NCI-H2081 (cell line): ENCODE measurements at places on chromosomes 6 and 20.

DNA sequence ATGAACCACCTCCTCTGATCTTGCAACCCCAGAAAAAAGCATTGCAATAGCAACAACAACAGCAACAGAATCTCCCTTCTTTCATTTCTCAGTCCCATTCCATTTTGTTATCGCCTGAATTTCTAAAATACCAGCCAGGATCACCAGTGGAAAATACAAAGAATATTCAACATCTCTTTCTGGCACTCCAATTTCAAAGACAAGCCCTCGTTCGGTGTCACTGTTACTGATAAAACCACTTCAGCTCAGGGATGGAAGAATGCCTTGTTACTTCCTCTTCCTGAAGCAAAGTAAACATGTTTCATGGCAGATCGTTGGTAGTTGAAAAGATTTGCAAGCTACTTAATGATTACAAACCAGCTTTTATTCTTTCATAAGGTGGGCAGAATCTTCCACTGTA lies 94.0 kb upstream of the SPTLC3 start:
- no peak for DNase-seq

- DNase-seq = no peak
Observed at GRCh38 chr6:105898286-105898685, 187.8 kb upstream of the PRDM1 start.

- DNase-seq = no peak
Observed at GRCh38 chr6:43951063-43951755, 176.0 kb downstream of the MRPL14 start.

DNA sequence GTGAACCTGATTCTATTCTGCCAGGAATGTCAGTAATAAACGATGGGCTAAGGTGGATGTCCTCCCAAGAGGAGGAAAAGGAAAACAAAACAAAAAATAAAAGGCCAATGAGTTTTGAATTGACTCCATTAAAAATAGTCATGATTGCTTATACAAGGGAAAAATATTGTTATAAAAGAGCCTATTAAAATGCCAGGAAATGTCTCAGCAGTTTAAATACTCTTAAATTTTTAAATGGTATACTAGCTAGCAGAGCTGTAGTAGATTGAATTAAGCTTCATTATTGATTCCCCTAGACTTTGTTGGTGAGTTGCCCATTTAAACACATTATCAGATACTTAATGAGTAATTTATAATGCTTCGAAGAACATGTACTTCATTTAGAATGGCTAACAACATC lies 990.9 kb upstream of the GJE1 start:
- no peak for DNase-seq

DNA sequence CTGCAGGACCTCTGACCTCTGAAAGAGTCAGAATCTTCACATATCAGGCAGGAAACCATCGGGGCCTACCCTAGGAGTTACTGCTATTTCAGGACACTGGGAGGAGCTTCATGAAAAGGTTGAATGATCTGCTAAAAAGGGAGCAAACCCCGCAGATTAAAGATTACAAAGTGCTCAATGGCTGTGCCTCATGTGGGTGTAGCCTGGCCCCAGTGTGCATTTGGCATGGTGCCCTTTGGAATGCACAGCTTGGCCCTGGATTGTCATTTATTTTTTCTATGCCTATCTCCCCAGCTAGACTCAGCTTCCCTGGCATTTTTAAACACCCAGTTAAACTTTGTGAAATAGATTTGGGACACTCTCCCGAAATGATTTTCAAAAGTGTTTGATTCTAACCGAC lies 368.5 kb upstream of the SPTLC3 start:
- DNase-seq = no peak

DNA sequence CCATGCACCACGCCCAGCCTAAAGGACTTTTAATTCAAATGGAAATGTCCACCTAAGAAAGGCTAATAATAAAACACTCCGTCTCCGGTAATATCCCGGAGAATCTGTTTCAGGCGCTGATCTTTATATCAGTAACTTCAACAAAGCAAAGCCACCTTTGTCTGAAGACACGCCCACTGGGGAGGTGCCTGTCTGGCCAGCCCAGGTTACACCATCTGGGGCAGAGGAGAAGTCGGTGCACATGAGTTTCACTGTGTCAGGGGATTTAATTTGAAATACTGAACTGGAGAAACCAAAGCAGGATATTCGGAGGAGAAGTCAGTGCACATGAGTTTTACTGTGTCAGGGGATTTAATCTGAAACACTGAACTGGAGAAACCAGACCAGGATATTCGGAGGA lies 9.4 kb downstream of the SERPINB6 start:
- DNase-seq = no peak

DNA sequence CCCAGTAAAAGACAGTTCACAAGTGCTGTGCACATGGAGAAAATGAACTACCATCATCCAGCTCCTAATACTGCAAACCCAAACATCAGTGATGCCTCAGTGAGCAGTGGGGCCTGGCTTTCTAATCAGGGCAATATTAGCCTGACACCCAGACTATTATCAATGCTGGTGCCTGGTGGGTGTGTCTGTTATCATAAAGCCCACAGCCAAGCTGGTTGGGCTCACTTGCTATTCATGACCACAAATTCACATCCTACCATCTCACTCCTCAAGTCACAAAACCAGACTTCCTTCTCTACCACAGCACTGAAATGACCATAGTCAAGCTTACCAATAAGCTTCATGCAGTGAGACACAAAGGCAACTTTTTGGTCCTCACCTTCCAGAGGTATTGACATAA lies 180.8 kb upstream of the PLN start:
- DNase-seq = no peak

- DNase-seq = no peak
Observed at GRCh38 chr6:32625137-32625536, 12.1 kb upstream of the HLA-DQA1 start.

DNA sequence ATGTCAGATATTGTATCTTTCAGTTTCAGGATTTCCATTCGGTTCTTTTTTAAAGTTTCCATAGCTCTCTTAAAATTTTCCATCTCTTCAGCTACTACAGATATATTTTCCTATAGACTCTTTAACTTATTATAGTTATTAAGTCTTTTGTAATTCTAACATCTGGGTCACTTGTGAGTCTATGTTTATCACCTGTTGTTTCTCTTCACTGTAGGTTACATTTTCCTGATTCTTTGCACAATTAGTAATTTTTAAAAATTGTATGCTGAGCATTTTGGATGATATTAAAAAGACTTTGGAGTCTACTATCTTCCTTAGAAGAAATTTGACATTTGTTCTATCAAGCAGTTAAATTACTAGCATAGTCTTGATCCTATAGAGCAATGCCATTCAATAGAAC lies 140.7 kb downstream of the QRSL1 start:
- DNase-seq = no peak

GRCh38 chr6:168498161-168498843 lies 57.3 kb downstream of the SMOC2 start:
- no peak for DNase-seq

GRCh38 chr20:49985617-49986016 lies 2.8 kb downstream of the SNAI1 start:
- DNase-seq = no peak

DNA sequence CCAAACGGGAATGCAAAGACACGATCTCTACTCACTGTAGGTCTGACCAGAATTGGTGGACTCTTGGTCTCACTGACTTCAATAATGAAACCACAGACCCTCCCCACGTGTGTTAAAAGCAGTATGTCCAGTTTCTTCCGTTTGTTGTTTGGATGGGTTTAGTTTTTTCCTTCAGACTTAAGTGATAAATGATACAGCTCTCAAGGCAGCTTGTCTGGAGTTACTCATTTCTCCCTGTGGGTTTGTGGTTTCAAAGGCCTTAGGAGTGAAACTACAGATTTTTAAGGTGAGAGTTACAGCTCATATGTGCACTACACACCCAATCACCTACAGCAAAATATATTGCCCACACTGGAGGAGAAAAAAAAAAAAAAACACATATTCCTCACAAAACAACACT lies 86.7 kb upstream of the STMND1 start:
- no peak for DNase-seq

GRCh38 chr20:43983359-43983758 lies 68.7 kb downstream of the TOX2 start:
- no peak for DNase-seq

GRCh38 chr20:36202891-36203338 lies 33.4 kb upstream of the AAR2 start:
- peak; percentile 66 for DNase-seq

GRCh38 chr6:163711615-163712565 lies 297.4 kb downstream of the QKI start:
- DNase-seq = no peak

DNA sequence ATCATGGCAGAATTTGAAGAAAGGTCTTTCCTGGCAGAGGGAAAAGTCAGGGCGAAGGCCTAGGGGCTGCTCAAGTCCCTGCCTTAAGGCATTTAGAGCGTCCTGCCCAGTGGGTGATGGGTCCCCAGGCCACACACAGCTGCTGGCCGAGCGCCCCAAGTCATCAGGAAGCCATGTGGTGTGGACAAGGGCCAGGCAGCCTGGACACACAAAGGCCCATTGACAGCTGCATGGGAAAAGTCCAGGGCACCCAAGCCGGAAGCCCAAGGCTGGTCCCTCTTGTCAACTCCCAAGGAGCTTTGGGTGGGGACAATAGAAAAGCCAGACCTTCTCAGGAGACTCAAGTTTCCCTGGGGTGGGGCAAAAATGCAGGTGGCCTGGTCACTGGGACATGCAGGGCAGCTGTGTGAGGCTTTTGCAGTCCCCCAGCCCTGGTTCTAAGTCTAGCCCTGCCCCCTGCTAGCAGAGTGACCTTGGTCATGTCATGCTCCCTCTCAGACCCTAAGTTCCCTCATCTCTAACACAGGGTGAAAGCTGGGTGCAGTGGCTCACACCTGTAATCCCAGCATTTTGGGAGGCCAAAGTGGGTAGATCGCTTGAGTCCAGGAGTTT lies 44.3 kb upstream of the PTGIS start:
- no peak for DNase-seq

DNA sequence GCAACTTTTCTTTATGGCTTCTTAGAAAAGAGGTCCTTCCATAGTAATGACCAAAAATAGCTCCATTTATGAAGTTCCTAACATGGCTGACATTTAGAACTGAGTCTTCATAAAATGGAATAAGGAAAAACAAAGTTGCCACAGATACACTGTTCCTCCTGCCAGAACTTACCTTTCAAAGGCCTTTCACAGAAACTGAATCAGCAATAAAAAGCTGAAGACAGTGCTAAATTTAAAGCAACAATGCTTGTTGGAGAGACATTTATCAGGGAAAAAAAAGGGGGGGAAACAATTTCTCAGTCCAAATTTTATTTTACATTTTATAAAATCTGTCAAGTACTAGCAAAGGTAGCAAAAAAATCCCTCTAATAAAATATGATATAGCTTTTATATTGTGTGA lies 17.3 kb downstream of the DEK start:
- no peak for DNase-seq

DNA sequence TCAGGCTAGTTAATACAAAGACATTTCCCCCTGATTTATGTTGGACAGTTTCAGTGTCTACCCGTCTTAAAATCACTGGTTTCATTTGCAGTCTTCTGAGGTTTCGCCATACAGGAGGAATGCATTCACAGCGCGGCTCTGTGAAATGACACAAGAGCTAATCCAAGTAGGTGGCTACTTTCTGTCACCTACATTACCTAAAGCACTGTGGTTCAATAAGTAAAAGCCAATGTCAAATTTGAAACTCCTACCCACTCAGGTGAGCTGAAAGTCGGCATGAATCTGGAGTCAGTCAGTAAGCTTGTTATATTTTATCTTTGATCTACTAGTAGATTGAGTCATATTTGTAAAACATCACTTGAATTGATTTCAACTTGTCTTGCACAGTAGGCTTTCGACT lies 370.8 kb downstream of the LAMA2 start:
- DNase-seq = no peak

- DNase-seq = peak; percentile 79
Observed at GRCh38 chr20:10793766-10794165, 120.0 kb upstream of the JAG1 start.

GRCh38 chr20:49318091-49318429 lies 40.2 kb upstream of the ZNFX1 start:
- no peak for DNase-seq

DNA sequence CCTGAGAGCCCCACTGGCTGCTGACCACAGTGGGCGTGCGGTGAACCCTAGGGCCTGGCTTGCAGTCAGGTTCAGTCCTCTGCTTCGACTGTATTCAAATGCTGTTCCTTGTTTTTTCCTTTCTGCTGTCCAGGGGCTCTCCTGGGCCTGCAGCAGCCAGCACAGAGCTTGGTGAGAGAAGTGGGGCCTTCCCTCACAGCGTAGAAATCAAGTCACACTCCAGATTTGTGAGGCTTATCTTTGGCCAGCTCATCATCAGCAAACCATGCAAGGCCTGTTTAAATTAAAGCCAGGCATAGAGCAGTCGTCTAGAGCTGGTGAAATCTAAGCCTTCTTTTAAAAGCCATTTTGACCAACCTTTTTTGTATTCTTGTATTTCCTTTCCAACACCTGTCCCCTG lies 8.4 kb downstream of the FAM120B start:
- DNase-seq = no peak

- DNase-seq = no peak
Observed at GRCh38 chr6:104466306-104466705, 393.4 kb downstream of the HACE1 start.

DNA sequence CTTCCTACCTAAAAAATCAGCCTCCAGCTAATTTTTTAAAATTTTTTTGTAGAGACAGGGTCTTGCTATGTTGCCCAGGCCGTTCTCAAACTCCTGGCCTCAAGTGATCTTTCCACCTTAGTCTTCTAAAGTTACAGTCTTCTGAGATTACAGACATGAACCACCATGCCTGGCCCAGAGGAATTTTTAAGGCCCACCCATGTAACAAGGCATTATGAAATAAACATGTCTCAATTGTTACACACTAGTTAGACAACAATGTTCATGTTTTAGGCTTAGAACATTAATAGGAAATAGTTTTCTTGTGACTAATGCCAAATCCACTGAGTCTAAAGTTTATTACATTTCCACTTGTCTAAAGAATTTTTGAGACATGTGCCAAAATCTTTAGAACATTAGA lies 221.2 kb downstream of the LAMA2 start:
- no peak for DNase-seq

GRCh38 chr20:55174635-55175034 lies 699.2 kb downstream of the DOK5 start:
- no peak for DNase-seq

DNA sequence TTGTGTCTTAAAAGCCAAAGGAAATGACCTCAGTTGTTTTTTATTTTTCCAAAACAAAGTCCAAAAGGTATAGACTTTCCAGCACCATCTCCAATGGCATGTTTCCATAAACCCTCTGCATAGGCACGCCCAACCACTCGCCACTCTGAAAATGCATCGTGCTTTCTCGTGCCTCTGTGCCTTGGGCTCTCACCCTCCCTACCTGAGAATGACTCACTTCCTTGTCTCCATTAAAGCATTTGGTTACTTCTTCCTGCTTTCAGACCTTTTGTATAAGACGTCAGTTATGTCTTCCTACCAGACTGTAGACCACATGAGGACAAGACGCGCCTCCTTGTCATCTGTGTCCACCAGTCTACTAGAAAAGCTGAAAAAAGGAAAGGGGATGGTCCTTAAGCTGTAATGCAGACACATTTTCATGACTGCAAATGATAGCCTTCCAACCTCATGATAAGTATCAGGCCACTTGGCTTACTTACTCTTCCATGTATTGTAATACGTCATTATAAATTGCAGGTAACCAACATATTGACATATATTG lies 61.2 kb upstream of the CDYL start:
- DNase-seq = no peak

- DNase-seq = no peak
Observed at GRCh38 chr6:108877046-108877751, 29.0 kb downstream of the ARMC2 start.

- no peak for DNase-seq
Observed at GRCh38 chr20:10733122-10733521, 59.3 kb upstream of the JAG1 start.

- DNase-seq = no peak
Observed at GRCh38 chr6:111113336-111114086, 26.2 kb downstream of the SLC16A10 start.
